GM18507 (cell line): ENCODE measurements at places on chromosomes 12 and 14.

- no peak for DNase-seq
These were observed 261.4 kb upstream of the USP15 start for GRCh38 chr12:61998791-61999190.

GRCh38 chr12:49882248-49882850 is 21.4 kb downstream of the FAIM2 start:
- no peak for DNase-seq

DNA sequence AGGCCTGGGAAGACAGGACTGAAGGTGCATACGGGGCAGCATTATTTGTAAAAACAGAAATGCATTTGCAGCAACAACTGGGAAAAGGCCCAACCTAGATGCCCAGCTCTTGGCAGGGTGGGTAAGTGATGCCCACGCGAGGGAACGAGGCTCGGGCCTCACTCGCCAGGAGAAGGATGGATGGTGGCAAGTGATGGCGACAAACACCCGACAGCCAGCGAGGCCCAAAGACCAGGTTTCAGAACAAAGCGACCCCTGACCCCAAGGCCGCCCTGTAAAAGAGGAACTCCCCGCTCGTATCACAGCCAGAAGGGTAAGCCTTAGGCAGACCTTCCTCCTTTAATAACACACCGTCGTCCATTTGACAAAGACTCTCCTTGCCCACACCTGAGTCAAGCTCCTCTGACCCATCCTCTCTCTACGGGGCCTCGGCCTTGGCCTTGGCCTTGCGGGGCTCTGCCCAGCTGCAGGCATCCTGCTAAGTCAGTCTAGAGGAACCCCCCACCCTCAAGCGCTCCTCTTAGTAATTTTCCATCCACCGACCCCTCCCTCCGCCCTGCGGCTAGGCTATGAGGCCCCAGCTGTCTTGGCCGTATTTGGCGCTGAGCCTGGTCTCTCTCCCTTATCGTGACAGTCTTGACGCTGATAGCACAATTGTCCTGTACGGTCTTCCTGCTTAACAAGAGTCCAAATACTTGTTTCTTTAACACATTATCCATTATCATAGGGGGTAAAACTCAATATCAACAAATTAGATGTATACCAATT is 80.2 kb downstream of the NCOR2 start:
- DNase-seq: no peak

GRCh38 chr12:15806826-15807225 is 17.6 kb upstream of the EPS8 start:
- no peak for DNase-seq

DNA sequence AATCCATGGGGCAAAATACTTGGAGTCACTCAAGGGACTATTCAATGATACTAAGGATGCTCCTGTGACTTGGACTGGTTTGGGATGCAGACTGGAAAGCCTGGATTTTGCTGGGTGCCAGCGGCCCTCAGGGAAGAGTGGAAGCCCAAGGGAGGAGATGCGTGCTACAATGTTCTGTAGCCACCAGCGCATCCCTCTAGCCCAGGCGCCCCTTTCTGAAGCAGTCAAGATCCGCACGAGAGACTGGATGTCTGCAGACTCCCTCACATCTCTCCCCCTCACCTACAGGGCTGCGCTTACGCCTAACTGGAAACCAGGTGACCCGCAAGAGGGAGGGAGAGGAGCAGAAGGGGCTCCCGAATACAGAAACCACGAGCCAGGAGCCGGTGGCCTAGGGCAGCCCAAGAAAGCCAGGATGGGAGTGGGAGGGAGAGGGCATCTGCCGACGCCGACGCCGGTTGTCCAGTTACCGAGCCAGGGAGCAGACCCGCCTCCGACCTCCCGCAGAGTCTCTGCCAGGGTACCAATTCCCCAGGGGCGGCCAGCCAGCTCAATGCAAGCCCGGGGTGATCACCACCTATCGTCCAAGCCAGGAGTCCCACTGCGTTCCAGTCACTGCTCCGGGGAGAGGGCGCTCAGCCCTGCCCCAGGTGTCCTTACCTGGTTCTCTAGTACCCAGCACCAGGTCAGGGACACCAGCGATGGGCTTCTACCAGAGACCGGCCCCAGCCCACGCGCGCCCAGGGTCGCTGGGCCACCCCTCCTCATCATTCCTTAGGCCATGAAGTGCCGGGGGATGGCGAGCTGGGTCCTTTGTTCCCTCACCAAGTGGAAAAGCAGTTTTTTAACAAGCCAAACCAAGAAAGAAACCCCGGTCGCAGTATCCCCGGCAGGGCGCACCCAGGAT is 1.2 kb downstream of the NTN4 start:
- DNase-seq: no peak

GRCh38 chr12:28855761-28856310 is 293.2 kb upstream of the FAR2 start:
- no peak for DNase-seq

DNA sequence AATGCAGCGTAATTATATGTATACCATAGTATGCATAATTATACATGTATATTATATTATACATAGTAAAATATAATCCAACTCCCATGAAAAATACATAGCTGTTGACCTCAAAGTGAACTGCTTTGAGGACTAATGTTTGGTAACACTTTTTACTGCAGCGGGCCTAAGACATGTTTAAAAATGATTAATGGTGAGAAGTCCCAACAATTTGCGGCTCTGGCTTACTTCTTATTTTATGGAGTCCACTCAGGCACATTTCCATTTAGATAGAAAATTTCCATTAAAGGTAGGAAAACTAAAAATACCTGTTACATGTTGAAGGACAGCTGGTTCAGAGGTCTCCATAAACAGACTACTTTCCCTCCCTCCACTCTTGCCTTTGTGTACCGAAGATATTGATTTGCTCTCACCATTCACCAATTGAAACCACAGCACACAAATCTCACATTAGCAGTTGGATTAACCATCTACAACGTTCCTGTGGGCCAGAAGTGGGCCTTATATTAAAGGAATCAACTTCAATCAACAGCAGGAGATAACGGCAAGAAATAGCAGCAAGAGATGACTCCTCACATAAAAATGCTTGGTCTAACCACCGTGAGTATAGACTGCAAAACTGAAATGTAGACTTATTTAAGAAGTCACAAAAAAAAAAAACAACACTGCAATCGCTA is 14.1 kb upstream of the NT5DC3 start:
- DNase-seq: no peak

GRCh38 chr12:41409628-41410027 is 221.5 kb downstream of the PDZRN4 start:
- no peak for DNase-seq

DNA sequence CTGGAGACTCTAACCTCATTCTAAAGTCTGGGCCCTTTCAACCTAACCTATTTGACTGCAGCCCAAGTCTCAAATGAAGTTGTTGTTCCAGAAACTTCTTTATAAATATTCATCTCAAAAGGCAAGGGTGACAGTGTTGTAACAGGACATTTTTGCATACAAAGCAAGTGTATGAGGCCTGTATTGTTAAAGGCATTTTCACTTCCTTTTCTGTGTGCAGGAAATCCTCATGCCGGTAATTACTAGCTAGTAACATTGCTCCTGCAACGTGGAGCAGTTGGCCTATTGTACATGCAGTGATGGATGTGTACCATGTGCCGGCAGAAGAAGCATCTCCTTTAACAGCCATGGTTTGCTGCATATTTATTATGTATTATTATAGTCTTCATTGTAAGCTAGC is 156.5 kb upstream of the RMST start:
- DNase-seq: no peak

DNA sequence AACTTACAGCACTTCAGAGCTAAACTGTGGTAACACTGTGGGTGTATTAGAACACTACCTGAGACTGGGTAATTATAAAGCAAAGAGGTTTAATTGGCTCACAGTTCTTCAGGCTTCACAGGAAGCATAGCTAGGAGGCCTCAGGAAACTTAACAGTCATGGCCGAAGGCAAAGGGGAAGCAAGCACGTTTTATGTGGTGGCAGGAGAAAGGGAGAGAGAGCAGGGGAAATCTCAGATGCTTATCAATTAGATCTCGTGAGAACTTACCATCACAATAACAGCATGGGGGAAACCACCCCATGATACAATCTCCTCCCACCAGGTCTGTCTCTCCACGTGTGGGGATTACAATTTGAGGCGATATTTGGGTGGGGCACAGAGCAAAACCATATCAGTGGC is 512.6 kb downstream of the RERGL start:
- DNase-seq: no peak
